ENCODE measurements at places on chromosomes 12 and 14. TPM values are rescaled to one million over a fixed set of nuclear protein-coding genes. Genes with fewer than 3 reads are reported as not detected.

RERGL gene
- total RNA-seq: not detected

DNA sequence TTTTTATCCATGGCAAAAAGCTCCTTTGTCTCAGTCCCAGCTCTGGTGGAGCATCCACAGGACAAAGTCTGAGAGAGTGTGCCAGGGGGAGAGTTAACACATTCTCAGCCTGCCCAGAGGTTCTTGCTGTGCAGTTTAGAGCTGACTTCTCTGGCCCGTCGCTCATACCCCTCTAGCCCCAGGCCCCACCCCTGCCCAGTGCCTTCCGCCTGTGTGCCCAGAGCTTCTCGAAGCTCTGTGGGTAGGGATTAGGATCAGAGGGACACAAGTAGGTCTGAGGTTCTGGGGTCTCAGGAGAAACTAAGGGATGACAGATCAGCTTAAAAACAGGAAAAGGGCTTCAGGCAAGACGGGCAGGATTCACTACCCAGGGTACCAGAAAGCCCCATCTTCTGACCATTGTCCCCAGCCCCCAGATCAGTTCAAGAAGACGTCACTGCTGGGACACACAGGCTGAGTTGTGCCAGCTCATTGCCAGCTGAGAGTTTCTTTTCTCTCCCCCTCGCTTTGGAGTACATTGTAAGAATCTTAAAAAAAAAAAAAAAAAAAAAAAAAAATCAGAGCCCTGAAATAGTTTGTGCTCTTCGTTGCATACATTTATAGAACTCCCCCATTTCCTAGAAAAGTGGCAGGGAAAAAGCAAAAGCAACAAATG, 127.0 kb downstream of the GCH1 start:
- H3K4me1 ChIP-seq: peaks cover 5% of the 10 kb centered on the region
- H3K36me3 ChIP-seq: no peaks in the 10 kb centered on the region
- no peak overlapping the region for H3K27ac ChIP-seq
- DNase-seq: no peak

MAP1LC3B2 gene
- 1.4 TPM for total RNA-seq

- H3K27me3 ChIP-seq: peaks cover 45% of the 10 kb centered on the region
- no peaks in the 10 kb centered on the region for H3K4me1 ChIP-seq
- H3K4me3 ChIP-seq: no peak overlapping the region
These were observed 345.9 kb downstream of the DPF3 start for GRCh38 chr14:72547999-72548398.

DNA sequence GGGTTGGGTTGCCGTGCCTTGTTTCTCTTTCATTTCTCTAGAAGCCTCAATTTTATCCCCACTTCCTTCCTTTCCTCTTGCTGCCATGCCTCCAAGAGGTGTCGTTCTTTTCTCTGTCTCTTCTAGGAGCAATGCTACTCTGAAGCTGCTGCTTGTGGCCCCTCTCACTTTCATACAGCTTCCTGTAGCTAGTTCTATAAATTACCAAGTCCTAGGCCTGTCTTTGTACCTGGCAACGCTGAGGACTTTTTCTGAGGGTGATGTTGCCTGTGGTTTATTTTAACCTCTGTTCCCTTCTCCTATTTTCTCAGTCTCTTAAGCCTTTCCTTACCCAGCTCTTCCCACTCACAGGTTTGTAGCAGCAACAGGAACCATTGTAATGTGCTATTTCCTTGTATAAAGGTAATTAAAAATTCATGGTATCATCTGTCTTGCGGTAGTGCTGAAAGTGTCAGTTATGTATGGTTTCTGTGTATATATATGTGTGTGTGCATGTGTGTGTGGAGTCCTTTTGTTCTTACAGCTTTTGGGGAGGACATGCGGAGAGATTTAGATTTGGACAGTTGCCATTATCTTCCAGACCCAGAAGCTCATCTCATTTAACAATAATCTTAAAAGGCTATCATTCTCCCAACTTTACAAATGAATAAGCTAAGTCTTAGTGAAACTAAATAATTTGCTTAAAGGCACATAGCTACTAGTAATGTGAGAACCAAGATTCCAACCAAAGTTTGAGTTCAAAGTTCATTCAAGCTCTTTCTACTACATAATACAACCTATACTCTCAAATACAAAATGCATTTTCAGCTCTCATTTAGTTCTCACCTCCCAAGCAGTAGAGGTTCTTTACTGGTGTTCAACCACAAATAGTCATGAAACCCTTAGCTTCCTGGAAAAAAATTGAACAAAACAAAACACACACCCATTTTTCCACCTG, 43.8 kb downstream of the DDHD1 start:
- H3K27me3 ChIP-seq: no peaks in the 10 kb centered on the region
- no peaks in the 10 kb centered on the region for H3K36me3 ChIP-seq
- H3K27ac ChIP-seq: peak overlapping the region; percentile 78
- H3K4me1 ChIP-seq: peaks cover 25% of the 10 kb centered on the region

- DNase-seq: no peak
- H3K4me1 ChIP-seq: peaks cover 18% of the 10 kb centered on the region
- peak overlapping the region; percentile 80 for H3K27ac ChIP-seq
- H3K36me3 ChIP-seq: no peaks in the 10 kb centered on the region
- H3K4me3 ChIP-seq: no peak overlapping the region
These were observed 491.2 kb downstream of the PCNX1 start for GRCh38 chr14:71398450-71398849.

INF2 gene
- total RNA-seq: 124 TPM

GRCh38 chr12:56162468-56163290, 4.5 kb downstream of the MYL6 start:
- DNase-seq: no peak
- H3K4me1 ChIP-seq: peaks cover 18% of the 10 kb centered on the region
- H3K27ac ChIP-seq: no peak overlapping the region
- H3K4me3 ChIP-seq: no peak overlapping the region

FAM222A gene
- 4.2 TPM for total RNA-seq

DNA sequence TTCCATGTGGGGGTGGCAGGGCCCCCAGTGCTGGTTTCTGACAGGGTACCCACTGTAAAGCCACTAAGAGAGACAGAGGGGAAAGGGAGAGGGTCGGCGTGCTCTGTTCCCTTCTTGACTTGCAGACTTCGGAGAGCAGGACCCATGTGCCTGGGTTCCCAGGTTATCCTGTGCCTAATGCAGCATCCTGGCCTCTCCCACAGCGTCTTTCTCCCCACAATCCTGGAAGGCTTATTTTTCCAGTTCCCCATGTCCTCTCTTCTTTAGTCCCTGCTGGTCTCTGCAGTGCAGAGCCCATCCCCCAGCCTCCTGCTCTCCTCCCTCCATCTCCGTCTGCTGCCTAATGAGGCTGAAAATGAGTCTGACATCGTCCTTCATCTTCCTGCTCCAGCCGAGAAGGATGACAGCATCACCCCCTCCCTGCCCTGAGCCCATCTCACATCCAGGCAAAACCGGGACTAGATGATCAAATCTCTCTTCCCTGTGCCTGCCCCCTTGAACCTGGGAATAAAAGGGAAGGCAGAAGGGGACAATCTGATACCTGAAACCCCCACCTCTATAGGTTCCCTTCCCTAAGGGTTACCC, 15.1 kb downstream of the CALCOCO1 start:
- no peak overlapping the region for H3K4me3 ChIP-seq

DNA sequence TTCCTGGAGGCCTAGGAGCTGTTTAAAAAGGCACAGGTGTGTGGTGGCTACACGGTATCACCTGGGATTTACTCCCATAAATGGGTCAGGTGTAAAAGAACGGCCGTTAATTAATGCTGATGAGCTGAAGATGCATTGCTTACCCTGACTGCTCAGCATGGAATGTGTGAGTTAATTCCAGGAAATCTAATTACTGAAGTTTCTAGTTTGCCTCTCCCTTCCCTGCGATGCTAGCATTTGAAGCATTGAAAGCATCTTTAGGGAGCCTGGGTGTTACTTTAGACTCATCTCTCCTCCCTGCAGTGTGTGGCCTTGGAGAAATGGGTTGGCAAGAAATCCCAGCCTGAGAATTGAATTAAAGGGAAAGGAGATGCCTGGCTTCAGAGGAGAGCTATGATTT, 415.9 kb downstream of the FUT8 start:
- no peak overlapping the region for H3K27ac ChIP-seq
- peaks cover 2% of the 10 kb centered on the region for H3K36me3 ChIP-seq

SLC17A8 gene
- not detected for total RNA-seq

All from T-cell (primary cell).